ENCODE measurements at places on chromosomes 12 and 14.

- no peak for DNase-seq
Observed at GRCh38 chr12:93060666-93061472, 131.8 kb upstream of the EEA1 start.

DNA sequence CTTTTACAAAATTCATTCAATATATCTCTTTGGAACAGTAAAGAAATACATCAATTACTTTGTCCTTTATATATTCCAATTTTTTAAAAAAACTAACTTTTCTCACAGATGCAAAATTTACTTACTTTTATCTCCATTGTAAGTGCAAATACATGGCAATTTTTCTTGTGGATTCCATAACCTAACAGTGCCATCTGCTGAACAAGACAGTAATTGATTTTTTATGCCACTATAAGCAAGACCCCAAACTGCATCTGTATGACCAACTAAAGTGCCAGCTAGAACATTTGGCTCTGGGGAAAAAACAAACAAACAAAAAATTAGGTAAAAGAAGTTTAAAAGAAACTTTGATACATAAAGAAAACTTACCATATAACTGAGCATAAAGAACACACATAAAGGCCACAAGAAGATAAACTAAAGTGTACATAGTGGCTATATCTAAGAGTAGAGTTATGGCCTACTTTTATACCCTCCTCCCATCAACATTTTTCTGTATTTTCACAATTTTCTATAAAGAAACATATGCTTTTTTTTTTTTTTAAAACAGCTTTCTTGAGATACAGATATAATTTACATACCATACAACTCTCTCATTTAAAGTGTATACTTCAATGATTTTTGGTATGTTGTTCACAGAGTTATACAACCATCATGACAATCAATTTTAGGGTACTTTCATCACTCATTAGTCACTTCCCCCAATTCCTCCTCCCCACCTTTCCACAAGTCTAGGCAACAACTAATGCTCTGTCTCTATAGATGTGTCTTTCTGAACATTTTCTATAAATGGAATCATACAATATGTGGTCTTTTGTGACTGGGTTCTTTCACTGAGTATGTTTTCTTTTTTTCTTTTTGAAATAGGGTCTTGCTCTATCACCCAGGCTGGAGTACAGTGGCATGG is 32.6 kb downstream of the COCH start:
- DNase-seq: no peak

DNA sequence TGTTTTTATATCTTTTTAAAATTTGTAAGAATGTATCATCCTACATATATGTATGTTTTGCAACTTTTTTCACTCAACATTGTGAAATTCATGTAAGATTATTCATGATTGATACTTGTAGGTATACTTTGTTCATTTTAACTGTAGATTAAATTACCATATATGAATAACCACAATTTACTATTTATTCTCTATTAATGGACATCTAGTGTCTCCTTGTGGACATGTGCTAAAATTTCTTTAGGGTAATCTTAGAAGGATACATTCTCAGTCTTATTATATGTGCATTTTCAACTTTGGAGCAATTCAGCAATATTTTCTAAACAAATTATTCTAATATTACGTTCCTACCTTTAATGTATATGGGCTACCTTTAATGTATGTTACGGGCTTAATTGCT is 192.4 kb downstream of the FUT8 start:
- no peak for DNase-seq

DNA sequence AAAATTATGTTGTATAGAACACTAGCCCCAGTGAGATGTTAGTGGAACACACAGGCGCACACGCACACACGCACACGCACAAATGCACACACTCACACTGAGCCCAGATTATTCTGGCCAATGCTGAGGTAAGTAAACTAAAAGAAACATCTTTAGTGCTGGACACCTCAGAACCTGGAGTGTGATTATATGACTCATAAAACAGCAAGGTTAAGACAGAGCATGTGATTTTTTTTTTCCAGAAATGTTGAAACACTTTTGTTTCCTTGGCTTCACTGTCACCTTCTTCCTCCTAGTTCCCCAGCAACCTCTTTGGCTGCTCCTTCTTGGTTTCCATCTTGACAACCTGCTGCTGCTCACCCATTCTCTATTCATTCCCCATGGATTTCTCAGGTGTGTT is 141.0 kb upstream of the ALG10B start:
- DNase-seq: no peak

- no peak for DNase-seq
Observed at GRCh38 chr12:64054079-64054520, 168.0 kb downstream of the KICS2 start.

DNA sequence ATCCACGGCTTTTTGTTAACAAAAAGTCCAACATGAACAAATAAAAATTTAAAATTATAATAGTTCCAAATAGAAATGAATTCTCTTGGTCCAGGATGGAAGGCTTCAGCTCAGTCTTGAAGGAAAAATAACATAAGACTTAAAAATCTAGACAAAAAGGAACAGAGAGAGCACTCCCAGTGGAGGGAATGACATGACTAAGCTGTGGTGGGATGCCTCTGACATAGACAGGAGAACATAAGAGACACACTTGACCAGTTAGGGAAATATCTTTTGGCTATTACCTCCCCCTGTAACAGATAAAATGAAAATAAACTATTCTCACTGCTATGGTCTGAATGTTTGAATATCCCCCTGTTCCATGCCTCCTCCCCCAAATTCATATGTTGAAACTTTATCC is 106.8 kb downstream of the BBS10 start:
- no peak for DNase-seq

DNA sequence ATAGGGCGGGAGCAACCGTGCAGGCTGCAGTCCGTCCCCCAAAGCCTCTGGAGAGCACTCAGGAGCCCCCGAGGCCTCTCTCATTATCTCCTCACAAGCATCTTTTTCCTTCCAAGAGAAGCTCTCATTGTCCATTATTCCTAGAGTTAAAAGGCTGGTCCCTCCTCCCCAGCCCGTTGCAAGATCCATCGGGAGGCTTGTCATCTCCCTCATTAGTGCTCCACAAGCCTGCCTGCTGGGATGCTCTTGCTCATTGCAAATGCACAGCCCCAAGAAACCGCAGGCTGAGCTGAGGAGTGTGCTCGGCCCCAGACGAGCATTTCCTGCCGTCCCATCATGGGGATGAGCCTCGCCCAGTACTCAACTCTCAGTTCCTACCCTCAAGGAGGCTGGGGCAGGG is 23.3 kb downstream of the NUAK1 start:
- no peak for DNase-seq

GRCh38 chr12:103020839-103021238 is 63.4 kb downstream of the ASCL1 start:
- no peak for DNase-seq

DNA sequence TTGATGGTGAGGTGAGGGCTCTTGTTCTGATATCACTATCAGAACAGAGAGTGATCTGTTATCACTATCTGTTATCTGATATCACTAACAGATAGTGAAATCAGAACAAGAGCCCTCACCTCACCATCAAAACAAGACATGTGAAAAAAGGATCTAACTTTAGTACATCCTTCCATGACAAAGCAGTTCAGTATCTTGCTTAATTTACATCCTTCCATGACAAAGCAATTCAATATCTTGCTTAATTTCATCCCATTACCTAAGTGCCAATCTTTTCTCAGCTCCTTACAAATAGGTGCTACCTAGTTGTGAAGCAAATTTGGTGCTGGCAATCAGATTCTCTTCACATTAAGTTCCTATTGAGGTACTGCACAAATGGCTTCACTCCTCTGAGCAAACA is 1865.6 kb upstream of the FLRT2 start:
- no peak for DNase-seq

GRCh38 chr12:4140581-4141301 is 132.8 kb upstream of the CCND2 start:
- no peak for DNase-seq

DNA sequence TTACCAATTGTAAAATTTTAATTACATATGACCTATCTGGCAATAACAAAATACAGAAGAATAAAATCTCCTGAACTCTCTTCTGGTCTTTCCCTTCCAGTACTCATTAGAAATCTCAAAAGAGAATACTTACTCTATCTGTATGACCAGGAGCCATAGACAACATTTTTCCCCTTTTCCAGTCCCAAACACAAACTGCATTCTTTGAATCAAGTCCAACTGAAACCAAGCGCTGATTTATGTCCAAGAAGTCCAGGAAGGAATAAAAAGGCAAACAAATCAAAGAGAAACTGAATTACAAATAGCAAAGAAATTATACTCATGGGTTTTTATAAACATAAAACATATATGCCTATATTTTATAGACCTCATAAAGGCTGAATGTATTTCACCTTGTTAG is 46.7 kb downstream of the EML5 start:
- DNase-seq: no peak

DNA sequence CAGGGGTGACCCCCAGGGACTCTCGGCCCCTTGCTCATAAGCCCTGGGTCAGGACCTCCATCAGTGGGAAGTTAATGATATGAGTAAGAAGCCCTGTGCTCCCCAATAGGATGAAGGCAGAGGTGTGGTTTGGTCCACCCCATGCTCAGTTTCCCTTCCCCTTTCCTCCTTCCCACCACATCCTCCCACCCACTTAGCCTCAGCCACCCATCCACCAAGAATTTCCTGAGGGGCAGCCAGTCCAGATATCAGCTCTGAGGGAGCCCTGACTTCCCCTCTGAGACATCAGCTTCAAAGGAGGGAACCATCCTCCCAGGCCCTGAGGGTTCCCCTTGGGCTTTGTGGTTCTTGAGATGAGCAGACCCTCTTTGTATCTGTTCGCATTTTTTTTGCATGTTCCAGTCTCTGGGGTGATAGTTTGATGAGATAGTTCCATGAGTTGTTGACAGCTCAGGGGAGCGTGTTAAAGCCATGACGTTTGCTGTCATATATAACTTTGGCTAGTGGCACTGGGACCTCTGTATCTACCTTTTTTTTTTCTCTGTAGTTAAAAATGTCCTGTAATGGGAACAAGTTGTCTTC is 71.2 kb downstream of the LGMN start:
- peak; percentile 75 for DNase-seq

GRCh38 chr14:41403360-41403759 is 203.3 kb upstream of the LRFN5 start:
- no peak for DNase-seq

- DNase-seq: no peak
Observed at GRCh38 chr12:48119834-48120195, 651 bp downstream of the PFKM start.
